Bronchial epithelial cell (primary cell): ENCODE measurements at places on chromosomes 16 and 17. TPM values are rescaled to one million over a fixed set of nuclear protein-coding genes. Genes with fewer than 3 reads are reported as not detected.

GRCh38 chr16:82460766-82461165 is 166.0 kb upstream of the CDH13 start:
- DNase-seq = no peak

GRCh38 chr17:61310590-61310989 is 89.1 kb upstream of the TBX2 start:
- DNase-seq = no peak

C16orf74 gene
- total RNA-seq = 157 and 167 TPM in 2 replicates

NTN3 gene
- total RNA-seq = under 0.01 TPM in 1 of 2 replicates, not detected in the other

GRCh38 chr17:64356304-64356686 is 34.4 kb downstream of the PECAM1 start:
- no peak for DNase-seq

- DNase-seq = no peak
Measured at GRCh38 chr16:8788578-8789172, 8.8 kb downstream of the TMEM186 start.

- peak; percentile 65 for DNase-seq
Measured at GRCh38 chr16:89410794-89411309, 79.5 kb downstream of the ANKRD11 start.

CRHR1 gene
- total RNA-seq = not detected in 2 replicates

GRCh38 chr16:17574256-17574655 is 103.5 kb upstream of the XYLT1 start:
- DNase-seq = no peak

GRCh38 chr16:19833176-19833575 is 51.5 kb downstream of the GPRC5B start:
- DNase-seq = no peak

DNA sequence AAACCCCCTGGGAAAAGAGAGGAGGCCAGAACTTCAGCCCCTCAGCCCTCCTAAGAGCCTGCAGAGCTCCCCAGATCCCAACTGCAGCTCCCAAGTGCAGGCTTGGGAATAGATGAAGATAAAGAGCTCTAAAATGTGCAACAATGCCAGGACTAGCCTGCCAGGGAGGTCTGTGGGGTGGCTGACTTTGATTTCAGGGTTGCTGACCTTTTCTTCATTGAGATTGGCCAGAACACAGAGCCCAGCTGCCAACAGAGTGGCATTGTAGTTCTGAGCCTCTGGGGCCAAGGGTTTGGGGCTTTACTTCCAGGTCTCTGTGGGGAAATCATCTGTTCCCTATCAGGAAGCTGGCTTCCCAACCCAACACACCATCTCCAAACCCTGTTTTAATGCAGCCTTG is 120.6 kb downstream of the COPRS start:
- no peak for DNase-seq

HOXB9 gene
- total RNA-seq = not detected in 2 replicates

DNA sequence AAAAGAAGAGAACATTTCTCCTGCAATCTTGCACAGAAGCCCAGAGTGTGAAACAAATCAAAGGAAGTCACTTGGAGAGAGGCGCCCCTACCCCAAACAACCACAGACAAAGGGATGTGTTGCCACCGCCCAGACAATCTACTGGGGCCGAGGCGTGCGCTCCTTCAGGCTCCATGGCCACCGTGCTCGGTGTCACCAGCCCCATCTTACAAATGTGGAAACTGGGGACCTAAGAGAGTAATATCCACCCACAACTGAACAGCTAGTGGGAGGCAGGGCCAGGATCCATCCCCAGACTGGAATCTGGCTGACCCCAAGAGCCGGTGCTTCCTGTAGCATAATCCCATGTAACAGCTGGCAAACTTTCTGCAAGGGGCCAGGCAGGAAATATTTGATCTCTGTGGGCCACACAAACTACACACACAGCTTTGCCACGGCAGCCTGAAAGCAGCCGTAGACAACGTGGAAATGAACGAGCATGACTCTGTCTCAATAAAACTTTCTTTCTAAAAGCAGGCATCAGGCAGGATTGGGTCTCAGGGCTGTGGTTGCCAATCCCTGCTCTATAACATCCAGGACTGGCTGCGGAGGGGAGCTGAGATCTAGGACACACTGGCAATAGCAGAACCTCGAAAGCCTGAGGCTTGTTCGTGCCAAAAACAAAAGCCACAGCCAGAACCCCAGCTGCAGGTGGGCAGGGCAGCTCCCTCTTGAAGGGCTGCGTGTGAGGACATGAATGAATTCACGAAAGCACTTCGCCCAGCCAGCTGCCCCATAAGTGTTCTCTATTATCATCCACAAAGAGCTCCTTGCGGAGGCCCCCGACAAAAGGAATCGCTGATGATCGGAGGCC is 26.6 kb upstream of the GINS2 start:
- peak; percentile 59 for DNase-seq

- DNase-seq = no peak
Measured at GRCh38 chr17:65456368-65457151, 104.9 kb downstream of the AXIN2 start.

GRCh38 chr16:82655720-82656490 is 29.1 kb downstream of the CDH13 start:
- DNase-seq = no peak

- no peak for DNase-seq
Measured at GRCh38 chr17:12512694-12513355, 152.9 kb upstream of the MYOCD start.

DNA sequence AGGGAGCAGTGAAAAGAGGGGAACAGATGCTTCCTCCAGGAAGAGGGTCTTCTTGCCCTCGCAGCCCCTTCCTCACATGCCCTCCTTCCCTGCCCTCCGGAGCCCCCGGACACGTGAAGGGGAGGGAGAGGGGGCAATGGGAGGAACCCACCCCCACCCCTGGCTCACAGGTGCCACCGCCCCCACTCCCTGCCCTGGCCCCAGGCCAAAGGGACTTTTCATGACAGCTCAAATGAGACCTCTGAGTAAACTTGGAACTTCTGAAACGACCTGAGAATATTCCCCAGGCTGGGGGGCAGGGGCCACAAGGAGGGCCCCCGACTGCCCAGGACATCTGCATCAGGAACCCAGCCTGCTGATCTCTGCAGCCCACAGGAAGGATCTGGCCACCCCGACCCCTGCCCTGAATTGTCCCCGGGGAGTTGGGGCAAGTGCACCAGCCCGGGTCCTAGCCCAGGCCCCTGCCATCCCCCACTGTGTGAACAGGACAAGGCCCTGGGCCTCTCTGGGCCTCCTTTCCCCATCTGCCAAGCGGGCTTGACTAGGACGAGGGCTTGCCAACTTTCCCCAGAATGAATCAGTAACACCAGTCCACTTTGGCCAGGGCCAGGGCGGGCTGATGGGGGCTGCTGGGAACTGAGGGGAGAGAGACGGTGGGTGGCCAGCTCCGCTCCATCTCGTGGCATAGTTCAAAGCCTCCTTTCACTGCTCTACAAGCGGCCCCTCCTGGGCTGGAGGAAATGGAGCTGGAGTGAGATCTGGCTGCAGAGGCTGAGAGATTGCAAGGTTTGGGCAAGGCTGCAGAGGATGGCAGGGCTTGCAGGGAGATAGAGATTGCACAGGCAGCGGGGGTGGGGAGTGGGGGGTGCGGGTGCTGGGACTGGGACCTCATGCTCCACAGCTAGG is 3.8 kb downstream of the IL21R start:
- no peak for DNase-seq

GRCh38 chr17:47949197-47949759 is 7.9 kb downstream of the PNPO start:
- DNase-seq = peak; percentile 53
